ENCODE measurements at places on chromosomes 16 and 17.

- DNase-seq, result no peak
These were observed 463.6 kb downstream of the HAPSTR1 start for GRCh38 chr16:9555051-9555450.

- no peak for DNase-seq
These were observed 7.5 kb upstream of the ARMC5 start for GRCh38 chr16:31451681-31452351.

DNA sequence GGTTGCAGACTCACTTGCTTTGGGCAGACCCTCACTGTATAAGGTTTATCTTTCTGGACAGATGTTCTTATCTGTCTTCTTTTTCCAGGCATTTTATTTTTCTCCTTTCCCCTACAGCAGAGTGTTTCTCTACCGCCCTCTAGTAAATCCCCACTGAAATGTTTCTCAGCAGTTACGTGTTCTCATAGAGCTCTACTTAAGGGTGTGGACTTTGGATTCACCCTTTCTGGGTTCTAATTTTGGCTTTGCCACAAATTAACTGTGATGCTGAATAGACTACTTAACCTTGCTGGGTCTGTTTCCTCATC lies 2.0 kb downstream of the ADAT1 start:
- DNase-seq, result no peak

GRCh38 chr16:80594756-80595155 lies 54.0 kb downstream of the DYNLRB2 start:
- DNase-seq, result no peak

DNA sequence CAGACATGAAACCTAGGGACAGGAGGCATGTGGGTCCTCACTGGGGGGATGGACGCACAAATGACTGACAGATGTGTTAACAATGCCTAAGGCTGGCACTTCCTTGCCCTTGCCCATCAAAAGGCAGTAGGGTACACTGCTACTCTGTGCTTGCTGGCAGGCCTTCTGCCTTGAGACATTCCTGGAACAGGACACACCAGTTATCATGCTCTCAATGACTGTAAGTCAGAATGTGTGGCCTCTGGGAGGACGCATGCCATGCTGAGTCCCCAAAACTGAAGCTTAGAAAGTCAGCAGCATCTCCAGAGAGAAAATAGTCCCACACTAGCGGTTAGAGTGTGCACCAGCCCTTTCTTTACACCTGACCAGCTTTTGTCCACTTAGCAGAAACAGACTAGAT lies 16.1 kb upstream of the SREBF1 start:
- DNase-seq, result no peak

GRCh38 chr17:67365738-67366192 lies 612 bp downstream of the PSMD12 start:
- DNase-seq, result no peak

GRCh38 chr16:51621610-51622009 lies 470.5 kb upstream of the SALL1 start:
- DNase-seq, result no peak

DNA sequence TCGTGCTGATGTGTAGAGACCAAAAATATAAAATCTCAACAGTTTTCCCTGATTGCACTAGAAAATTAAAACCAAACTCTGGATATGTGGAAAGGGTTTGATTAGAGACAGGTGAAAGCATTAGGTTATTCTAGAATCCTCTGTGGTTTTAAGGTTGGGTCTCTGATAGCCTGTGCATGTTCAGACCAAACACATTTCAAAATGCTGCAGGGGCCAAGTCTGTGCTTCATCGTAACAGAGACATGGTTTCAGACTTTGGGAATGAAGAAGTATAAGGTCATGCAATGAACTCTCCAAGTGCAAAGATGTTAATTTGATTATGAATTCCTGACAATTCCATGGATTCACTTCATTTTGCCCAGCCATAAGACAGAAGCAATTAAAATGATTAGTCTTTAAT lies 261.0 kb upstream of the KCNJ16 start:
- DNase-seq, result no peak

- DNase-seq, result no peak
These were observed 88.7 kb downstream of the AXIN2 start for GRCh38 chr17:65472666-65473309.

DNA sequence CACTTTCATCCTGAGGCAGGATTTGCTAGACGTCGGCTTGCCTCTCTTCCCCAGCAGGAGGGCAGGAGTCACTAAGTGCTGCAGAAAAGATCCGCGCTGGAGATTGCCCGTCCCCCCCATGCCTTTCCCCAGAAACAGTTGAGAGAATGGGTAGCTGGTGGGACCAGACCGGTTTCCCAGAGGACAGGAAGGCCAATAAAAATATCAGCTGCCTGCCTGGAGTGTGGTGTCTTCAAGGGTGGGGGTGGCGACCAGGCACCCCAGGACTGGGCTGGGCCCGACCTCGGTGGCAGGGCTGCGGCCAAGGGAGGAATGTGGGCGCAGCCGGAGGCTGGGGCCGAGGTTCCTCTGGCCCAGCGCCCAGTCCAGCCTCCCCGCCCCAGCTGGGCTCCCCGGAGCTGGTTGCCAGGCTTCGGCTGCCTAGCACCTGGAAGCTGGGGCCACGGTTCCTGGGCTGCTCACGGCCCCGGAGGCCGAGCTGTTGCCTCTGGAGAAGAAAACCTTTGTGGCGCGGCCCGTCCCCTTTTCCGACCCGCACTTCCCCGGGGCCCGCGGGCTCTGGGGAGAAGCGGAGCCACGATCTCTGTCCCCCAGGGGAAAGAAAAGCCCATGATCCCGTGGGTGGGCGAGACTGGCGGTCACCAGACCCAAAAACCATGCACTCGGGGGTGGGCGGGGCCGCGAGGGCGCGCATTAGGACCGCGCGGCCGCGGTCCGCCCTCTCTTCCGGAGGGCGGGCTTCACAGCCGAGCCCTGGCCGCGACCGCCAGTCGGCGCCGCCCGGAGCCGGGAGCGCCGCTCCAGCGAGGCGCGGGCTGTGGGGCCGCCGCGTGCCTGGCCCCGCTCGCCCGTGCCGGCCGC lies at the start of gene TRAF4:
TSS of gene TRAF4 (plus strand) at position 769 of the 861 bp plus-strand sequence. CDS start 102 bp downstream, outside the sequence.
- no peak for DNase-seq

DNA sequence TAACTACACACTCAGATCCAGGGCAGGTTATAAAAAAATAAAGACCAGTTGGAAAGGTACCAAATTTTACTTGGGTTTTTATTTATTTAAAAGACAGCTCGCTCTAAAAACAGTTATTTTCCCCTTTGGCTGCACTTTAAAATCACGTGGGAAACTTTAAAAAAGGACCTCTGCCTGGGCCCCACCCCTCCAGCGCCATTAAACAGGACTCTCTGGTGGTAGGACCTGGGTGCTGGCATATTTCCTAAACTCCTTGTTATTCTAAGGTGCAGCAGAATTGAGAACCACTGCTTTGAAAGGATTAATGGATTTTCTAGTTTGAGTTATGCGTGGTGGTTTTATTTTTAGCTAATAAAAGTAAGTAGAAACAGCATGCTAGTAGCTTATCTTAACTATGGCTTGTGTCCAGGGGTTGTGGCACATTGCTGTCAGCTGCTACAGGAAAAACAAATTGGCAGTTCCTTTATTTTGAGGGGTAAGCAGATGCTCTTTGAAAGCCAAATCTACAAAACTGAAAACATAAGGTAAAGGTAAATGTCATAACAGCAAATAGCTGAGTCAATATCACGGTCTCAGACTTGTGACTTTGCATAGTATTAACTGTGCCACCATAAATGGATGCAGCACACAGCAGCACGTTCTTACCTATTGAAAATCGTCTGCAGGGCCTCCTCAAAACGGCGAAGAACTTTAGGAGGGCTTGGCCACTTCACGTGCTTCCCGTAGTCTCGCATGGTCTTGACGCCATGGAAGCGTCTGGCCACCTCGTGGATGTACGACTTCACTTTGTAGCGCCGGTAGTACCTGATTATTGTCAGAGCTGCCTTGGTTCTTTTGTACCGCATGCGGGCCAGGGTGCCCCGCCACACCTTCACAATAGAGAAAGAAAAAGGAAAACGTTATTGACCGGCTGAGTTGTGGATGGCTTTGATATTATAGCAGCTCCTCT lies 172.0 kb downstream of the CDK5R1 start:
- DNase-seq, result no peak

GRCh38 chr17:35588196-35588920 lies 1.2 kb downstream of the AP2B1 start:
- DNase-seq, result no peak

- DNase-seq, result no peak
These were observed 20.9 kb downstream of the AKTIP start for GRCh38 chr16:53482123-53482522.

DNA sequence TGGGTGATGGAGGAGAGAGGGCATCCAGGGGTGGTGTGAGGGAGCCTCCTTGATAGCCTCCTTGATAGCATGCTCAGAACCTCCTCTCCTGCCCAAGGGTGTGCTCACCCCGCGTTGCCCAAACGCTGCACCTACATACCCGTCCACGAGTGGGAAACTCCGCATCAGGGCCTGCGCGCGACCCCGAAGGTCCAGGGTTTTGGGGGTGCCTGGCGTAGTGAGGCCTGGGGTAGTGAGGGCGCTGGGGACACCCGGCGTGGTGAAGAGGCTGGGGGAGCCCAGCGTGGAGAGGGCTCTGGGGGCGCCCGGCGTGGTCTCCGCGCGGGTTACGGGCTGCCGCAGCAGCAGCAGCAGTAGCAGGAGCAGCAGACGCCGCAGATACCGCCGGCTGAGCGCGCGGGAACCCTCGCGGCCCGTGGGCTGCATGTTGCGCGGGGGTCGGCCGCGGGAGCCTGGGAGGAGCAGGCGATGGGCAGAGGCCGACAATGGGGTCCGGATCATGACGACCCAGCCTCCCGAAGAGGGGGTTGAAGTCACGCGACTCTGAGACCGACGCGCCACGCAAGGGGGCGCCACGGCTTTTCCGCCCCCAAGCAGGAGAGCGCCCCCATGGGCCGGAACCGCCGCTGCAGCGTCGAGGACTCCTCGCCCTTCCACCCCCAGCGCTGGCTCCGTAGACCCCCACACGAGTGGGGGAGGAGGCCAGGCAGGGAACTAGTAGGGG lies at the start of gene DPEP3:
TSS of gene DPEP3 (minus strand) at position 545 of the 724 bp plus-strand sequence. CDS start at position 426, 119 bp downstream.
- no peak for DNase-seq

- DNase-seq, result no peak
These were observed 85.1 kb downstream of the SLC39A11 start for GRCh38 chr17:73007407-73007806.

DNA sequence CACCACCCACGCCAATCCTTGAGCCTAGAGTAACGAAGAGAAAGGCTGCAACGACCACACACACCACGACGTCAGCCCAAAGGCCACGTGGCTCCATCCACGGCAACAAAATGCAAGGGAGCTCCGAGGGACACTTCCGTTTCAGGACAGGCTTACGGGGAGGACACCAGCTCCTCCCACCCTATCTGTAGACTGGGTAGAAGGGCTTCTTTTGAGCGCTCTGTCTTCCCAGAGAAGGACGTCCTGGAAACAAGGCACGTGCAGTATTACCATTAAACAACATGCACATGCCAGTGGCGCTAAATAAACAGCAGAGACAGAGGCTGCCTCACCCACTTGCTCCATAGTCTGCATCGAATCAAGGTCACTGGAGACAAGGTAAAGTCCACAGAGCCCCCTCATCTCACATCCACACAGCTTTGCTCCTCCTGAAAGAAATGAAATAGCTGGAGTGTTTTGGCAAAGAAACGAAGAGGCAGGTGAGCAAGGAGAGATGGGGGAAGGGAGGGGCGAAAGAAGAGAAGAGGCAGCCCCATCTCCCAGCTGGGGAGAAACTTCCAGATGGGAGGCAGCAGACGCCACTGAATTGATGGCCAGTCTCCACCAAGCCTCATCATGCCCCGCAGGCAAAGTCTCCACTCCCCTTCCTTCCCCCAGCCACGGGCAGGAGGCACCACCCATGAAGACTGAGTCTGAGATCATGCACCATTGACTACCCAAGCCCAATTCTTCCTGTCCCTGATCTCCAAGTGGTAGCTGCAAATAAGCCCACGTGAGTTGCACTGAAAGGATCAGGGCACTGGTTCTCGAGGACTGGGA lies 24.0 kb downstream of the ZFHX3 start:
- no peak for DNase-seq

GRCh38 chr17:66952031-66952524 lies 12.4 kb upstream of the CACNG4 start:
- DNase-seq, result no peak

DNA sequence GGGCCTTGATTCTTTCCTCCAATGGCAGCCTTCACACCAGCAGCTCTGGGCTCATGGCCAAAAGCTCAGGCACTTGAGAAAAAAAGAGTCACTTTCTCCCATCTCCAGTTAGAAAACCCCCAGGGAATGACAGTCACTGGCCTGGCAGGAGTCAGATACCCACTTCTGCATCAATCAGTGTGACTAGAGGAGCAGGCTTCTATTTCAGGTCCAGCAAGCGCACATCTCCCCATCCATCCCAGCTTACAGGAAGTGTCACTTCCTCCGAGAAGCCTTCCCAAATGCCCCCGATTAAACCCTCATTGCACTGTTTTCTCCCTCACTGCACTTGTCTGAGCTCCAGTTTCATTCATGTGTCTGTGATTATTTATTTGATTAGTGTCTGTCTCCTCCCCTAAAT lies 30.4 kb upstream of the CCL1 start:
- DNase-seq, result no peak

DNA sequence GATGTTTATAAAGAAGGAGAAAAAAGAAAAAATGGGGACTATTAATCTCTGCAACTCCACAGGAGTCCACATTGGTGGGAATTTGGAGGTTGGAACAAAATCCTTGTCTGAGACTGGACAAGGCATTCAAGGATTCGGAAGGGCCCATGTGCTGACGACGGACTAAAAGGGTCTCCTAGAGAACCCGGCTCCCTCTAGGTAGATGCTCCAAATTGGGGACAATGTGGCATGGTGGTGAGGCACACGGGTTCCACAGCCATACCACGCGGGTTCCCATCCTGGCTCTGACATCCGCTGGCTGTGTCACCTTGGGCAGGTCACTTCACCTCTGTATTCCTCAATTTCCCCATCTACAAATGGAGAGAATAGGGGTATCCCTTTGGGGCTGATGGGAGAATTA lies 227.4 kb downstream of the C16orf78 start:
- DNase-seq, result no peak

Data from activated CD8-positive, alpha-beta memory T cell treated with anti-CD3 and anti-CD28 coated beads for 1 hour (primary cell).